GM12891 (cell line): ENCODE measurements at places on chromosomes 3 and 15.
A peak's percentile ranks its signal among the peaks of the same experiment; 100 is the strongest.

DNA sequence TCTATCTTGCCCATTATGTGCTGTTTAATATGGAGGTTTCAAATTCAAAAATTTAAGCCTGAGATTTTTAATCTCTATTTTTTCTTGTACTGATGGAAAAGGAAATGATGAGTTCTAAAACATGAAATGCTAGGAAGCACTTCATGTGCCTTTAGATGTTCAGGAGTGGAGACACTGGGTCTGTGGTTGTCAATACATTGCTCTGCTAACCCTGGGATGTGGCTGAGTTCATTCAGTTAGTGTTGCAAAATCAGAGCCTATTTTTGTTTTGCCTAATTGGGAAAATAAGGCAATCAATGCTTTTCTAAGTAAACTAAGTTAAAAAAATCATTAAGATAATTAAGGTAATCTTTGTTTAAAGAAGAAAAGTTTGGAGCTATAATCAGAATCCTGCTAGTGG, 83.1 kb downstream of the DIPK2A start:
- no peak for DNase-seq

DNA sequence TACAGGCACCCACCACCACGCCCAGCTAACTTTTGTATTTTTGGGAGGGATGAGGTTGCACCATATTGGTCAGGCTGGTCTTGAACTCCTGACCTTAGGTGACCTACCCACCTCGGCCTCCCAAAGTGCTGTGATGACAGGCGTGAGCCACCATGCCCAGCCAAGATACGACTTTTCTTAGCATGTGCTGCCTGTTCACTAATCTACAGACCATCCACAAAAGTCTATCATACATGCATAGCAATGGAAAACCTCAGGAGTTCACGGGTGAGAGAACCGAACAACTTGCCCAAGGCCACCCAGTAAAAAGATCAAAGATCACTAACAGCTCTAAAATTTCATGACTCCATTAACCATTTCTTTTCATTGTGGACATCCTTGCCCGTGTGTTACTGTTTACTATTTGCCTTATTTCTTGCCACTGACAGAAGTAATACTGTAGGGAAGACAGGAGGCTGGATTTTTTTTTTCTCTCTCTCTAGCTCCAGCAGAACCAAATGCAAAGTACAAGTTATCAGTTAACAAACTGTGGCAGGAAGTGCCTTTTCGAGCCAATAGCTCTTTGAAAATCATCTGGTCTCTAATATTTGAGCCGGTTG, 92.3 kb downstream of the FOXP1 start:
- no peak for DNase-seq

DNA sequence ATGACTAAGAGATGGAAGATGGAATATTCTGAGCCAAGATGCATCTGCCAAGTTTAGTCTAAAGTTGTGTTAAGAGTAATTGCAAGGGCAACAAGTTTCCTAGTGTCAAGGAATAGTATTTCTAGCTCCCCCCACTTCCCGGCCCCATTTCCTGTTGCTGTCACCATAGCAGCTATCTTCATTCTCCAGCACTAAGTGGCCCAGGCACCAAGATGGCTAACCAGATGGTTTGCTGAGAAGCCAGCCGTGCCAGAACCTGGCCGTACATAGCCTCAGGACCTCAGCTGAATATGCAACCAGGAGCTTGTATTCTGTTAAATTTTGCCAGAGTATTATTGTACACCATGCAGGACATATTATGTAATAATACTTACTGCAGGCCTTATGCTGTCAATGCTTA, 108.8 kb upstream of the UMPS start:
- DNase-seq, result no peak

- no peak for DNase-seq
Observed at GRCh38 chr15:51576911-51577500, 45.6 kb downstream of the DMXL2 start.

DNA sequence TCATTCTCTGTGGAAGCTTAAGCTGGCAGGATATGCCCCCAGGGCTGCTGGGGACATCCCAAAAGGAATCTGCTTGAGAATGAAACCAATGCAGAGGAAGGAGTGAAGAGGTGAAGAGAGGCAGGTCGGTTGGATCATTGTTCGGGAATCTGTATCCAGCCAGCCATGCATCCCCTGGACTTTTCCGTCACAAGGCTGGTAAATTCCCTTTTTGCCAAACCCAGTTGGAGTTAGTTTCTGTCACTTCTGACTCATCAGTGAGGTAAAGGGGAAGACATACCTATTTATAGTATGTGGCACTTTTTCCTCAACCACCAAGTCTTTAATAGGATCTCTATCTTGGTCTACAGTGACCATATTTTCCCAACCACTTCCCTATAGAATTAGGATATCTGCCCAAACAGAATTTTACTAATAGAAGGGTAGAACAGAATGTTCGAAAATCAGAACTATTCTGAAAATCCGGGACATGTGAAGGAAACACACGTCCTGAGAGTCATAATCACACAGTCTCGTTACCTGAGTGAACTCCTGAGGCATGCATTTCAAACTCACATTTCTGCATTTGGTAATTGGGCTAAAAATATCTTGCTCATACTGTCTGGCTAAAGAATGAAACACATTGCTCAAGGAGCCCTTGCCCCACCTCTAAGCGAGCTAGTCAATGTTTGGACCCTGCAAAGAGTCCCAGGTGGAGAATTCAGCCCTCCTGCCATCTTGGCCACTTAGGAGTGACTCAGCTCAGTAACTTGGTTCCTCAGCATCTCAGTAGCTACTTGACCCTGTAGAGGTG, 289.7 kb upstream of the ADAMTS9 start:
- no peak for DNase-seq

DNA sequence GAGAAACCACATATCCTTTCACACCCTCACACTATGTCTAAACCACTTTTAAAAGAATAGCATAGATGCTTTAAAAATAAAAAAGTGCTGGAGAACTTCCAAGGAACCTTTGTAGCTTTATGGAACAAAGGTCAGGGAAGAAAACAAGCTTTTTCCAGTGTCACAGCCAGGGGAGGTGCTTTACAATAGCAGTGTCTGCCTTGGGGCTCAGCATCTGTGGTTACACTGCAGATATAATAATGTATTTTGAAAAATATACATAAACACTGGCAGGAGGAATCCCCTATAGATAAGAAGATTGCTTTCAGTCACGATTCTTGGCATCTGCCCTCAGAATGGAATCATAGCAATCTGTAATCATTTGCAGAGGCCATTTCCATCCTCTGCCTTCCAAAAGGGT, 362.4 kb upstream of the LRRC3B start:
- DNase-seq, result no peak

DNA sequence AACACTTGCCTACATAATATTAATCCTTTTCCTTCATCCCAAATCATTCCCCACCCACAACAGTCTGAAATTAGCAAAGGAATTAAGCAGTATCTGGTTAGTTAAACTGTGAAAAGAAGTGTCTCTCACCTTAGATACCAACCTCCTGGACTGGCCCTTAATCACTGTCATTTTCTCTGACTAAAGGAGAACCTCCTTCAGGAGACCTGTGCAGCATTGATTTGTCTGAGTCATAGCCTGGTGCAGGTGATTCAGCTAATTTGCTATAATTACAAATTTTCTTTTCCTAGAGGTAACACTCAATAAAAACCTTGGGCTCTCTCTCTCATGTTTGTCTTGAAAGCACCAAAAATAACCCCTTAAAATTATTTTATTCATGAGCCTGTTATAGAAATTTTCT, 279.8 kb upstream of the SEMA6D start:
- no peak for DNase-seq

DNA sequence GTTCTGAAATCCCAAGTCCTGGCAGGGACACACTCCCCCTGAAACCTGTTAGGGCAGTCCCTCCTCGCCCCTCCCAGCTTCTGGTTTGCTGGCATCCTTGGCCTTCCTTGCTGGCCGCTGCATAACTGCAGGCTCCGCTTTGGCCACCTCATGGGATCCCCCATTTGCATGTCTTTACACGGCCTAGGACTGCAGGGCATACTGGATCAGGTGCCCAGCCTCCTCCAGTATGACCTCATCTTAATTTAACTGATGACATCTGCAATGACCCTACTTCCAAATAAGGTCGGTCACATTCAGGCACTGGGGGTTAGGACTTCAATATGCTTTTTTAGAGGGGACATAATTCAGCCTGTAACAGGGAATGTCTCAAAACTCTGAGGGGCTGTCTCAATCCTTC, 173.3 kb downstream of the RAB11A start:
- DNase-seq, result no peak

- DNase-seq, result no peak
Observed at GRCh38 chr3:151400341-151400740, 15.8 kb upstream of the P2RY12 start.

DNA sequence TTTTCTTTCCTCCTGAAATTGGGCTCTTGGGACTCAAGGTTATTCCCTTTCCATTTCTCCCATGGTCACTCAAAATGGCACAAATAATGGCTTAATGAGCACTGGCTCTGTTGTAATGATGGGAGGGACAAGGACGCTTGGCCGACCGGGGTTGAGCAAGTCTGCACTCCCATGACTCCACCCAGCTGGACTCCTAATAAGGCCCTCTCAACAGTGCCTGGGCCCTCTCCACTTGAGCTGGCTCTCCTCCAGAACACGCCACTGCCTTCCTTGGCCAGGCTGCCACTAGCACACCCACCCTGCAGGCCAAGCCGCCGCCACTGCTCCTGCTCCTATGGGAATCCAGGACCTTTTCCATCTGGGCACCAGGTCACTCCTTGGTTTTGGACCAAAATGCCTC, 42.3 kb downstream of the ADCY5 start:
- DNase-seq, result no peak

GRCh38 chr15:40563426-40563825, 1.4 kb downstream of the CCDC32 start:
- no peak for DNase-seq

DNA sequence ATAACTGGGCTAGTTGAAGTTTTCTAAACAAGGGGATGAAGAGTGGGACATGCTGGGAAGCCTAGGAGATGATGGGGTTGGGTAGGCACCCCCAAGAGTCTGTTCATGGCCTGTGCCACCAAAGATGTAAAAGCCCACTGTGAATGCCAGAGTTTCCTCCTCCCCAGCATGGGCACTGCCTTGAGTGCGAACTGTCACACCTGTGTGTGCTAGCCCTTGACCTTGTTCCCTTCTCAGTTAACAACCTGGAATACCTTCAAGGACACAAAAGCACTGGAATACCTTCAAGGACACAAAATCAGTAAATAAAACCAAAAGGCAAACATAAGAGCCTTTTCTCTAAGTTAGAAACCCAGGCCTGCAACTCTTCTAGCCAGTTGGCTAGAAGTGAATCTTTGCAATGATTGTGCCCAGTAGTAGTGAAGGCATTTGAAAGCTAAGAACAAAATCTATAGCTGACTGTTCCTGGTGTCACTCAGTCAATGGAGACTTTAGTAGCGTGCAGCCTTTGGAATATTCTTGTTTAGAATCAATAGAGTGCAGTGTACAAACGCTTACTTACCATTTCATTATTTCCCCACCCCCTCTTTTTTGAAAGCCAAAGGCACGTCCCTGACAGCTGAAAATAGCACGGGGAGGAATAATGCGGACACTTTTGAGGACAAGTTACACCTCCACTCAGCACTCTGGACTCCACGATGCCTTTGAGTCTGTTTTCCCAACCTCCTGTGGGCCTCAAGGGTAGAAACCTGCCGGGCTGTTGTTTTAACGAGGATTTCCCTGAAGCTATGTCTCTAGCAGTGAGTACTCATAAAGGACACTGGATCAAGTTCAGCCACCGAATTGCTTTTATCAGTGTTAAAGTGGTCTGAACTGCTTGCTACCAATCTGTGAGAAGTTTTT, 24.2 kb downstream of the PSMD6 start:
- DNase-seq, result no peak

DNA sequence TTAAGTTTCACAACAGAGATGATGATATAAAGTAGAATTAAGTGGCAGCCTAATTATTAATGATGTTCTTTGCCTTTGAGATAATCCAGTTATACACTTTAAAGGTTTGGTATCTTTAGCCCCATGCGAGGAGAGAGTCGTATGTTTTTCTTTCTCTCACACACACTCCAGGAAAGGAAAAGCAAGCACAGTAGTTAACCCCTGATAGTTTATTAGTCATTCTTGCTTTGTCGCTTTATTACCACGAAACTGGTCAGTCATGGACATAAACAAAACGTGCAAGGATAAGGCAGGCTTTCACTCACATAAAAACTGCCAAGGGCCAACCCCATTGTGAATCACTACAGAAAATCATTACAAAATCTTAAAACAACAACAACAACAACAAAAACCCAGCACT, 866.9 kb downstream of the FHIT start:
- DNase-seq, result no peak

GRCh38 chr15:64701482-64702184, 73.8 kb downstream of the RBPMS2 start:
- DNase-seq, result no peak

- no peak for DNase-seq
Observed at GRCh38 chr15:71542836-71543235, 267.5 kb upstream of the NR2E3 start.

DNA sequence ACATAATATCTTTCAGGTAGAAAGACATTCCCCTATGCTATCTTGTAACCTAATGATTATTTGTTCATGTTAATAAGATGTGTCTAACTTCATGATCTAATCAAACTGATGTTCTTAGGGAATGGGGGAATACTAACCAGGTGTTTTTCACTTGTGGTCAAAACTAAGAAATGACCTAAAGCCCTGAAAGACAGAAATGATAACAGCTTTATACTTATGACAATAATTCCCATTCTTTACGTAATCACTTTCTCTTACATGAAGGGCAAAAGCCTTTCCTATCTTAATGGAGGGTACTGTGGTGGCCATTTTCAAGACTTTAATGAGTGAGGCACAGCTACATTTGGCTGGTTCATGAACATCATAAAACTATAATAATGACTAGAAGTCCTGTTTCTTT, 33.9 kb upstream of the MEIS2 start:
- no peak for DNase-seq

DNA sequence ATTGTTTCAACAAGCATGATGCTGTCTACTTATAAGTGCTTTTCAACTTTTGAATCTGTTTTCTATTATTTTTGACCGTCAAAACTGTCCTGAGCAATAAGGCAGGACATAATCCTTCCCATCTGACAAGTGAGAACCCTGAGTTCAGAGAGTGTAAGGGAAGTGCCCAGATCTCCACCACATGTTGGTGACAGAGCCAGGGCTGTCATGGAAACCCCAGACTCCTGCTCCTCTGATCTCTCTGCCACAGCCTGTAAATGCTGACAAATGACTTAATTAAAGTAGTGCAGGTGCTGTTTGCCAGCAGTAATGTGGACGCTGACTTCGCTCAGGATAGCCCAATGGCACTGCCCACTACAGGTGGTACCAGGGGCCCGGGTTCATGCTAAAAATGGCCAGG, 40.3 kb downstream of the SPSB4 start:
- DNase-seq, result no peak

GRCh38 chr3:37630441-37630840, 231.2 kb upstream of the CTDSPL start:
- DNase-seq, result no peak

DNA sequence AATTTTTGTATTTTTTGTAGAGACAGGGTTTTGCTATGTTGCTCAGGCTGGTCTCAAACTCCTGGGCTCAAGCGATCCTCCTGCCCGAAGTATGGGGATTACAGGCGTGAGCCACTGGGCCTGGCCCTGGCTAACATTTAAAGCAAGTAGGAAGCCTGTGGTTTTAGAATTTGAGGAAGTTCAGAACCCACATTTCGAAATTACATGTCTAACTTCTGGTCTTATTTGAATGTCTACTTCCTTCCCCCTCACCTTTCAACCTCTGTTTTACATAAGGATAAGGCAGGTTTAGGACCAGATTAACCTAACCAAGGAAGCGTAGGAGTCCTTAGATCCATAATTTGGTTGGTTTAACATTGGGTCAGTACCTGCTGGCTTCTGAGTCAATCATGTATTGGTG, 120.5 kb upstream of the PROK2 start:
- peak; percentile 29 for DNase-seq

- DNase-seq, result no peak
Observed at GRCh38 chr3:42805141-42805821, 991 bp upstream of the HIGD1A start.

GRCh38 chr3:37491776-37492175, 317.4 kb upstream of the LRRFIP2 start:
- DNase-seq, result no peak
